ENCODE measurements at places on chromosomes 11 and 22. TPM values are rescaled to one million over a fixed set of nuclear protein-coding genes. Genes with fewer than 3 reads are reported as not detected.

The GSTT2B gene
- 0.22 TPM for total RNA-seq

The APOBEC3B gene
- total RNA-seq: 28.4 TPM

The TSPAN18 gene
- total RNA-seq: 3.2 TPM

The DEPDC5 gene
- 4.6 TPM for total RNA-seq

The MYRF gene
- 15.3 TPM for total RNA-seq

The TTC28 gene
- 3.7 TPM for total RNA-seq

Measured in A549 treated with Hydrocortisone at 1 μM for 4 hours (cell line).